Thoracic aorta endothelial cell (primary cell): ENCODE measurements at places on chromosomes 11 and 22. TPM values are rescaled to one million over a fixed set of nuclear protein-coding genes. Genes with fewer than 3 reads are reported as not detected.

The CPT1B gene
- total RNA-seq = 1.6 and 2.1 TPM in 2 replicates

The IFITM10 gene
- total RNA-seq = 0.07 TPM in 1 of 2 replicates, not detected in the other

The DDX6 gene
- 198 and 201 TPM in 2 replicates for total RNA-seq

The LSP1 gene
- total RNA-seq = 0.27 TPM in 1 of 2 replicates, not detected in the other

The SMC1B gene
- total RNA-seq = not detected in 2 replicates

The OR8D1 gene
- not detected in 2 replicates for total RNA-seq

The CHST1 gene
- 48.1 and 58.4 TPM in 2 replicates for total RNA-seq

The RTN4R gene
- total RNA-seq = 0.27 and 1.1 TPM in 2 replicates

The IGHMBP2 gene
- 17.7 and 19.2 TPM in 2 replicates for total RNA-seq

The ZNF74 gene
- 8.8 and 11.3 TPM in 2 replicates for total RNA-seq

The ARHGAP32 gene
- total RNA-seq = 9.0 and 9.3 TPM in 2 replicates

The MMP12 gene
- not detected in 2 replicates for total RNA-seq

The UEVLD gene
- total RNA-seq = 33.0 and 34.2 TPM in 2 replicates

The DNAJB7 gene
- total RNA-seq = not detected in 2 replicates
